ENCODE measurements at places on chromosomes 12 and 14.

DNA sequence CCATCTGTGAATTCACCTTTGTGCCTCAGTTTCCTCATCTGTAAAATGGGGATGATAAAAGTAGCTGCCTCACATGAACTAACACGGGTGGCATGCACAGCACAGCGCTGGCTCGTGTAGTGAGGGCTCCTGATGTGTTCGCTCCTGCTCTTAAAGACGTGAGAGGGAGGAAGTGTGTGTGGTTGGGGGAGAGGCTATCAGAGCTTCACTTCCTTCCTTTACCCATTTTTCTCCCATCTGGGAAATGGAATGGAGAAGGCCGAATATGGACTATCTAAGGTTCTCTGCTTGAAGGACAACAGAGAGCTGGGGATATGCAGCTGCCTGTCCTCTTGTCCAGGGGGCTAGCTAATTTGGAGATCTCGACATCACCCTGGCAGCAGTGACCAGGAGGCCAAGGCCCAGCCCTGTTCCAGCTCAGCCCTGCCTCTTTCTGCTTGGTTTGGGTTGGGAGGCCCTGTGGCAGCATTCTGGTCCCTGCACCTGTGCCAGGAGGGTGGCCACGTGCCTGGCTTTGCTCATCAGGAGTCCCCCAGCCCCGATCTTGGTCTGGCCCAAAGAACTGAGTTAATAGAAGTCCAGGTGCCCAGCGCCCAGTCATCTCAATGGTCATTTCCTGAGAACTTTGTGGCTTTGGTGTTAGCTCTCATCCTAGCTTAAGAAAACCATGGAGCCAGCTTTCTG, 44.5 kb upstream of the ESRRB start:
- DNase-seq, result no peak

- no peak for DNase-seq
These were observed 19.7 kb downstream of the HAL start for GRCh38 chr12:95976416-95976832.

DNA sequence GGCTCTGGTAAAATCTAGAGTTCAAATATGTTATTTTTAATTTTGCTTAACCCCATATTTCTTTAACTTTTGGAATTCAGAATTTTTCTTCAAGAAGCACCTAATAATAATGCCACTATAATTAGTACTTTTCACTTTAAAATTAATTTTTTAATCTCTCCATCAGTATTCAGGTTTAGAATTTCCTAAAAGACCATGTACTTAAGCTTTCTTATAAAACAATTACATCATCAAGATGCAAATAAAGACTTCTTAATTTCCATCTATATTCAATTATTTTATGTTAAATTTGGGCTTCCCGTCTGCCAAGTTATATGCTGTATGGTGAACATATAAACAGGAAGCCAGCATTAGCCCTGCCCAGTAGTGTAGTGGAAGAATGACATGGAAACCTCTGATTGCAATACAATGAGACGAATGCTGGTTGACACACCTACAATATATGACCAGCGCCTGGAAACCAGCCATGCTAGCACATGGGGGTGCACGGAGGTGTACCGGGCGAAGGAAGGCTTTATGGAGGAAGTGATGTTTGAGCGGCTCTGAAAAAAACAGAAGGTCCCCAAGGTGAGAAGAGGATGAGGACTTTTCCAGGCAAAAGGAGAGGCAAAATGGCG, 82.2 kb downstream of the LLPH start:
- no peak for DNase-seq

DNA sequence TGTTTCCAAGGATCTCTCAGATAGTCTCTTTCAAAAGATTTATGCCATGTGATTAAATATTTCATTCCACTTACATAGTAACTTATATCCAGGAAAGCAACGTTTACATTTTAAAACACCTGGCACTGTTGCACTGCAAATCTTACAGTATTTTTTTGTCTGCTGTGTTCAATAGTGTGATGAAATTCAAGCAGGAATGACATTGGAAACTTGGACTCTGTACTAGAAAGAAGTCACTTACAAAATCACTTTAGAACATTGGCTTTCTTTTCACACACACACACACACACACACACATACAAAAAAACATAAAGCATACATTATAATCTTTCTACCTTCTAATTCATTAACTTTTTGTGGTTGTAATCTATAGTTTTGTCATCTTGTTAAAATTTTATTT, 66.2 kb upstream of the USP15 start:
- no peak for DNase-seq

GRCh38 chr12:13268581-13268980, 72.1 kb downstream of the EMP1 start:
- no peak for DNase-seq

DNA sequence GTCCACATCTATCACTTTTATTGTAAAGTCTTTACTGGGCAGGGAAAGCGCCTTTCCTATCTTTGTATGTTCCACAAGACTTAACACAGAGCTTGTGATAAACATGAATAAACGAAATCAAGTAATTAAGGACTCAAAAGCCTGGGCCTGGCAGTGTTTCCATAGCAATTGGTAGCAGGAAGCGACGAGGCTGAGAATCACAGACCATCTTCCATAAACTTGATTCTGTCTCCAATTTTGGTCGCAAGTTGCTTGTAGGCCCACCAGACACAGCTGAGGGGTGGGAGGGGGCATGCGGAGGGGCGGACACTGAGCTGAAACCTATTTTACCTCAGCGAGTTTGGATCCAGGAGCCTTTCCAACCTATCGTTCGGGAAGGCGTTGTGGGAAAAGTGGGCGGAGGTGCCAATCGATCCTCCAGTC, 302 bp downstream of the CCDC38 start:
- peak; percentile 13 for DNase-seq

GRCh38 chr12:97967831-97968230, 505.2 kb downstream of the RMST start:
- DNase-seq, result no peak

GRCh38 chr12:100793182-100793581, 1.4 kb upstream of the ANO4 start:
- DNase-seq, result peak; percentile 35

DNA sequence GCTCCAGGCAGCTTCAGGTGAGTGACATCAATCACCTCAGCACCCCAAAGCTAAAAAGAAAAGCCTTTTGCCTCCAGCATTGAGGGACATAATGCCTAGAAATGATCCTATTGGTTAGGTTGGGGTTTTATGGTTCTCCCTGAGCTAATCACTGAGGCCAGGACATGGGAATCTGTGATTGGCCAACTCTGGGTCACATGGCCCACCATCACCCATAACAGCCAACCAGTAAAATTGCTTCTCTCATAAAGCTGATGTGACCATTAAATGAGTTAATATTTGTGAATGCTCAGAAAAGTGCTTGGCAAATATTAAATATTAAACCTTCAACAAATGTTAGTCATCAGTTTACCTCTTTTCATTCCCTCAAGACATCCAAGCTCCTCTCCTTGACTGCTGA, 60.2 kb downstream of the TBX3 start:
- DNase-seq, result no peak

DNA sequence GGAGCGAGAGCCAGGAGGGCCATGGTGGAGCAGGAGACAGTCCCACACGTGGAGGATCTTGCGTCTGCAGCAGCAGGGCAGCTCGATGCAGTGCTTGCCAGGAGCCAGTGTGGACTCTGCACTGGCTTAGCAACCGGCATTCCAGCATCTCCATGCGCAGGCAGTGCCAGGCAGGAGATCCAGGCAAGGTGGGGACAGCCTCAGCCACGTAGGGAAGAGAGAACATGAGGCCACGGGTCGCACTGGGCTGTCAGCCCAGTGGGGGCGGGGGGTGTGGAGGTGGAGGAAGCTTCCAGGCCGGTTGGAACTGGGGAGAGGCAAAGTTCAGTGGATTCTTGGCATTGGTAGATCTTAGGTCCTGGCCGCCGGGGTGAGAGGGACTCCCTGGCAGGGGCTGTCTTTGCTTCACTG, 121.0 kb upstream of the EVL start:
- no peak for DNase-seq

DNA sequence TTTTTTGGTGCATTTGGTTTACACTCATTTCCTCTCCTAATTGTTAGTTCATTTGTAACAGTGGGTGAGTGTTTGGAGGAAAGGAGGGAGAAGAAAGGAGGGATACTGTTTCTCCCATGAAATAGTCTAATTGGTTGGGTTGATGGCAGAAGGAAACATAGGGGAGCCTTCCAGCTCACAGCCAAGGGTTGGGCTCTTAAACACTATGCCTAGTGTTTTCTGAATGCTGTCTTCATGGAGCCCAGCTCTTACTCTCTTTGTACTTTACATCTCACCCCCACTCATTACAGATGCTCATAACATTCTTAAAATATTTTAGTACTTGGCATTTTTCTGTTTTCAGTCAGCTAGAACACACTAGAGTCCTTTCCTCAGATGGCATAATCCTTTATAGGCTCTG, 38.2 kb downstream of the BAZ2A start:
- peak; percentile 51 for DNase-seq

DNA sequence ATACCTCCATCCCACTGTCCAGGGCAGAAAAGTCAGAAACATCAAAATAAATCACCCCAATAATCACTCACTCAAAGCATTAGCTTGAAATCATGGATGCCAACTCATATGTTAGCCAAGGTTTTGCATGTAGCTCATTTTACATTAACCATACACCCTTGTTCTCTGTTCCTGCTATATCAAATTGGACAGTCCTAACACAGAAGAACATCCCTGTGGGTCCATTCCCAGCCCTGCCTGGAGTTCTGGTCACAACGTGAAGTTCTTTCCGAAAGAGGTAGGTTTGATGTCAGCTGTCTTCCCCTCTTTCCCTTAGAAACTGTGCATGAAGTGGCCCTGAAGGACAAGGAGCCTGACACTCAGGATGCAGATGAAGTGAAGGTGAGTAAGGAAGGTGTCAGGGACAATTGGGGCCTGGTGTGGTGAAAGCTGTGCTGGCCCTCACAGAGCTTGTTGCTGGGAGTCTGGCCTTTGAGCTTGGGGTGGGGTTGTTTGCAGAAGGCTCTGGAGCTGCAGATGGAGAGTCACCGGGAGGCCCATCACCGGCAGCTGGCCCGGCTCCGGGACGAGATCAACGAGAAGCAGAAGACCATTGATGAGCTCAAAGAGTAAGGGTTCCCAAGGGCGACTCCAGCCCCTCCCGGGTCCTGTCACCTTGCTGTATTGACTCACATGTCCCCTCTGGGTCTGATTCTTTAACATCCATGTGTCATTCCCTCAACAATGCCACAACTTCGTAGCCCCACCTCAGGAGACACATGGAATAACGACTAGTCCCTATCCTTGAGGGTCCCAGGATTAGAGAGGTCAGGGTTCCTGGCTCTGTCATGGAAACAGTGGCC, 15.0 kb upstream of the PIP4K2C start:
- no peak for DNase-seq

GRCh38 chr12:64526859-64527258, 74.9 kb downstream of the TBK1 start:
- DNase-seq, result no peak

- DNase-seq, result no peak
These were observed 8.6 kb upstream of the EPS8 start for GRCh38 chr12:15797818-15798217.

- DNase-seq, result no peak
These were observed 615 bp downstream of the CDKN1B start for GRCh38 chr12:12717586-12718380.

- DNase-seq, result no peak
These were observed 36.7 kb downstream of the PTPRR start for GRCh38 chr12:70883855-70884254.

- DNase-seq, result no peak
These were observed 7.8 kb upstream of the PLXNC1 start for GRCh38 chr12:94140556-94140955.

GRCh38 chr12:101567918-101568317, 26.9 kb upstream of the MYBPC1 start:
- no peak for DNase-seq

DNA sequence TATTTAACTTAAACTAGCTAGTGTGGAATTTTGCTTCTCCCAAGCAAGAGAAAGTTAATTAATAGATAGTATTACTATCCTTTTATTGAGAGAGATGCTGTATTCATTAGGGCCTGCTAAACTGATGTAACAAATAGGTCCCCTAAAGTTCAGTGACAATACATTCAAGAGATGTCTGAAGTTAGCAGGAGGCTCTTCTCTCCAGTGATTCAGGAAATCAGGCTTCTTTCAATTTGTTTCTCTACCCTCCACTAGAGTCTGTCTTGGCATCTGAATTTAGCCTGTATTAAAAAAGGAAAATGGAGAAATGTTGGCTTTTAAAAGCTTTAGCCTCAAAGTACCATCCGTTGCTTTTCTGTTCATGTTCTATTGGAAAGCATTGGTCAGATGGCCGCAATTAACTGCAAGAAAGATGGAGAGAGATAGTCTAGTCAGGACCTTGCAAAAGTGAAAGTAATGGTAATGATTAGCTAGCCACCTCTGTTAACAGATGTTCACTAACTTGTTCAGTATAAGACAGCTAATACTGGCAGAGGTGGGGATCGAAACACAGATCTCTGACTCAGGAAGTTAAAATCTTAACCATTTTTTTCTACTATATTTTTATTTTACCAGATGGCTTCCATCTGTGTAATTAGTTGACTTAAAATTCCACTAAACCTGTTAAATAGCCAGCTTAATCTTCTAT, 786.8 kb downstream of the TMTC2 start:
- no peak for DNase-seq
